ENCODE measurements at places on chromosomes 3 and 15.

GRCh38 chr3:128491941-128492670 lies 895 bp downstream of the GATA2 start:
- DNase-seq = no peak

DNA sequence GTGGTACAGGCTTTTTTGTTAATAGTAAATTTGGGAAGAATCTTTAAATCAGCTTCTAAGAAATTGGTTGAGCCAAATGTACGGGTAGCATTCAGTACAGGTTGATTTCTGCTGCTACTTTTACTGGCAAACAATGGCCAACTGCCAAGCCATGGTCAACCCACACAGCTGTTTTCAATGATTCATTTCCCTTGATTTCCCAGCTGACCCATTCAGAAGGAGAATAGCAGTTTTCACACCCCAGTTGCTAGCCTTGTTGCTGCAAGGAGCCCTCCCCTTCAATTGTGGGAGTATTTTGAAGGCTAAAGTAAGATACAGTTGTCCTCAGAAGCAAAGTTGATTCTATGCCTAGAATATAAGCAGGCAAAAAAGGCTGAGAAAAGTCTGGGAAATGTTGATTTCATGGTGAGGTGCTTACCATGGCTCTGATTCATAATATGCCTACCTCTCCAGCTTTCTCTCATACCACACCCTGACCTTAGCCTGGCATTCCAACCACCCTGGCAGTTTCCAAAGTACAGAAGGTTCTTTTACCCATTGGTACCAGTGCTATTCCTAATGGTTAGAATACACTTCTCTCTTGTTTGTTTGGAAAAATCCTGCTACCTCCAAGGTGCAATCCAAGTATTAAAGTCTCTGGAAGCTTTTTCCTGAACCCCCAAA lies 320.3 kb upstream of the TGFBR2 start:
- DNase-seq = no peak

GRCh38 chr15:56931639-56932508 lies 13.4 kb downstream of the TCF12 start:
- no peak for DNase-seq

GRCh38 chr3:187570776-187571175 lies 99.4 kb downstream of the SST start:
- no peak for DNase-seq

- no peak for DNase-seq
Measured at GRCh38 chr15:45549541-45550220, 27.1 kb upstream of the SLC30A4 start.

GRCh38 chr3:152611905-152612304 lies 223.0 kb upstream of the P2RY1 start:
- no peak for DNase-seq

DNA sequence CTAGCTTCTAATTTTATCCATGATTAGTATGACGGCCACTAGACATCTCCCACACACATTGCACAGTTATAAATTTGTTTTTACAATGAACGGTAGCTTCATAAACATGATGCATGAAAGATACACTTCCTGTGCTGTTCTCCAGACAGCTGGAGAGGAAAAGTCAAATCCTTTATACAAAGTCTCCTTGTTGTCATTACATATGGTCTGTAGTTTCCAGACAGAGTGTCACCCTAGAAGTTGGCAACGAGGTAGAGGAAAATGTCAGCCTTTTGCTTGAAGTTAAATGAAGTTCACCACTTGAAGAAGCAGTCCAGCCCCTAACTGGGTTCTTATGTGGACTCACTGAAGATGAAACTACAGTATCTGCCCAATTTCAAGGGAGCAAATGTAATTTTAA lies 253.0 kb upstream of the P2RY1 start:
- no peak for DNase-seq
